ENCODE measurements at places on chromosomes 16 and 17. TPM values are rescaled to one million over a fixed set of nuclear protein-coding genes. Genes with fewer than 3 reads are reported as not detected.
A peak's percentile ranks its signal among the peaks of the same experiment; 100 is the strongest.

Gene DNASE1L2
- 1.1 TPM for total RNA-seq

Gene TAT
- 0.66 TPM for total RNA-seq

Gene EPN3
- 8.8 TPM for total RNA-seq

Gene MYH8
- total RNA-seq = not detected

Gene SMIM36
- not detected for total RNA-seq

GRCh38 chr16:66740010-66740409 is 11.4 kb downstream of the DYNC1LI2 start:
- no peak overlapping the region for H3K4me3 ChIP-seq
- DNase-seq = peak; percentile 40
- peaks cover 18% of the 10 kb centered on the region for H3K4me1 ChIP-seq
- H3K27me3 ChIP-seq = no peaks in the 10 kb centered on the region
- peaks cover 70% of the 10 kb centered on the region for H3K36me3 ChIP-seq

- H3K27ac ChIP-seq = no peak overlapping the region
- H3K27me3 ChIP-seq = no peaks in the 10 kb centered on the region
- H3K36me3 ChIP-seq = no peaks in the 10 kb centered on the region
- H3K4me1 ChIP-seq = no peaks in the 10 kb centered on the region
- no peak overlapping the region for H3K4me3 ChIP-seq
These were observed 12.3 kb downstream of the NUPR1 start for GRCh38 chr16:28526201-28527099.

DNA sequence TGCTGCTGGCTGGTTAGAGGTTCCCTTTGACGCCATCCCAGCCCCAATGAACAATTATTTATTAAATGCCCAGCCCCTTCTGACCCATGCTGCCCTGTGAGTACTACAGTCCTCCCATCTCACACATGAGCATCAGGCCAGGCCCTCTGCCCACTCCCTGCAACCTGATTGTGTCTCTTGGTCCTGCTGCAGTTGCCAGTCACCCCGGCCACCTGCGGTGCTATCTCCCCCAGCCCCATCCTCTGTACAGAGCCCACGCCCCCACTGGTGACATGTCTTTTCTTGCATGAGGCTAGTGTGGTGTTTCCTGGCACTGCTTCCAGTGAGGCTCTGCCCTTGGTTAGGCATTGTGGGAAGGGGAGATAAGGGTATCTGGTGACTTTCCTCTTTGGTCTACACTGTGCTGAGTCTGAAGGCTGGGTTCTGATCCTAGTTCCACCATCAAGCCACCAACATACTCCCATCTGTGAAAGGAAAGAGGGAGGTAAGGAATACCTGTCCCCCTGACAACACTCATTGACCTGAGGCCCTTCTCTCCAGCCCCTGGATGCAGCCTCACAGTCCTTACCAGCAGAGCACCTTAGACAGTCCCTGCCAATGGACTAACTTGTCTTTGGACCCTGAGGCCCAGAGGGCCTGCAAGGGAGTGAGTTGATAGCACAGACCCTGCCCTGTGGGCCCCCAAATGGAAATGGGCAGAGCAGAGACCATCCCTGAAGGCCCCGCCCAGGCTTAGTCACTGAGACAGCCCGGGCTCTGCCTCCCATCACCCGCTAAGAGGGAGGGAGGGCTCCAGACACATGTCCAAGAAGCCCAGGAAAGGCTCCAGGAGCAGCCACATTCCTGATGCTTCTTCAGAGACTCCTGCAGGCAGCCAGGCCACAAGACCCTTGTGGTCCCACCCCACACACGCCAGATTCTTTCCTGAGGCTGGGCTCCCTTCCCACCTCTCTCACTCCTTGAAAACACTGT is 11.3 kb downstream of the CX3CL1 start:
- no peak overlapping the region for H3K4me3 ChIP-seq
- H3K27me3 ChIP-seq = no peaks in the 10 kb centered on the region
- peaks cover 3% of the 10 kb centered on the region for H3K4me1 ChIP-seq
- no peak for DNase-seq
- no peaks in the 10 kb centered on the region for H3K36me3 ChIP-seq
- no peak overlapping the region for H3K27ac ChIP-seq

DNA sequence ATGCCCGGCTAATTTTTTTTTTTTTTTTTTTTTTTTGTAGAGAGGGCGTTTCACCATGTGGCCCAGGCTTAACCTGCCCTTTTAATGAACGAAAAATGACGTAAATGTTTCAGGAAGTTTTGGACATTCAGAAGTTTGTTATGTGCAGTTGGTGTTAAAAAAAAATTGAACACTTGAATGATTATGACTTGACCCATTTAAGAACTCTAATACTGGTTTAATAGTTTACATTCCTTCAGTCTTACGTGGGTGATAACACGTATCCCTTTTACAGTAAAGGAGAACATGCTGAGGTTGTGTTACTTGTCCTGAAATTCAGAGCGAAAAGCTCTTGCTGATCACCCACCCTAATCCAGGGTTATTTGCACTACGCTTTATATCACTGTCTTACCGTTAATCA is 1.7 kb downstream of the MLYCD start:
- H3K4me3 ChIP-seq = peak overlapping the region; percentile 85
- no peak for DNase-seq
- no peaks in the 10 kb centered on the region for H3K36me3 ChIP-seq
- H3K4me1 ChIP-seq = peaks cover 11% of the 10 kb centered on the region
- H3K27me3 ChIP-seq = peaks cover 2% of the 10 kb centered on the region

DNA sequence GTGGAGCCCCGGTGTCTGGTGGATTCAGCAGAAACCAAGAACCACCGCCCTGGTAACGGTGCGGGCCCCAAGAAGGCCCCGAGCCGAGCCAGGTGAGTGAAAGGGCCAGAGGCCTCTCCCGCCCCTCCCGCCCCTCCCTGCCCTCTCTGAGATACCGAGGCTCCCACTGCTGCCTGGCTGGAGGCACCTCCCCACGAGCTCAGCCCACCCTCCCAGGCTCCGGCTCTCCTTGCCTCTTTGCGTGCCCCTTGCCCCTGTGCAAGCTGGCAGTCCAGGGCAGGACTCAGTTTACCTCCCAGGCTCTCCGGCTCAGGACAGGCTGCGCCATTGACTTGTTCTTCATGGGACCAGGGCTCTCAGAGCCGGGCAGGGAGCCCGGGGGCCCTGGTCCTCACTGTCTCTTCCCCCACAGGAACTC is 14.1 kb upstream of the MYO15B start:
- no peak overlapping the region for H3K27ac ChIP-seq
- H3K4me3 ChIP-seq = no peak overlapping the region
- H3K36me3 ChIP-seq = 0 out of 2 replicates have a peak, but pooled peaks cover 3% of the 10 kb centered on the region
- H3K4me1 ChIP-seq = no peaks in the 10 kb centered on the region
- no peak for DNase-seq

GRCh38 chr16:67448580-67448979 is 17.7 kb downstream of the HSD11B2 start:
- no peak for DNase-seq
- H3K36me3 ChIP-seq = 0 out of 2 replicates have a peak, but pooled peaks cover 3% of the 10 kb centered on the region
- H3K4me1 ChIP-seq = peaks cover 6% of the 10 kb centered on the region
- no peak overlapping the region for H3K4me3 ChIP-seq

- no peaks in the 10 kb centered on the region for H3K27me3 ChIP-seq
- H3K36me3 ChIP-seq = peaks cover 71% of the 10 kb centered on the region
These were observed 5.6 kb downstream of the POLG2 start for GRCh38 chr17:64491034-64491860.

DNA sequence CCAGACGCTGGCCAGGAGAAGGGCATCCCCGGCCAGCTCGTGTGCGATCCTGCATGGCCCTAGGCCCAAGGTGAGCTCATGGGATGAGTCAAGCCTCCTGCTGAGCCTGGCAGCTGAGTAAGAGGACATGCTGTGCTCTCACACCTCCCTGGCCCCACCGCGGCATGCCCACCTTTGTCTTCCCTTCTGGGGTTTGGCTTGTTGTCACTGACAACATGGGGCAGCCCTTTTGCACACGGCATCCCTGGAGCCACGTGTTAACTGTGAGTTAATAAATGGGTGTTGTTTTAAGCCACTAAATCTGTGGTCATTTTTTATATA is 8.9 kb upstream of the TNS4 start:
- no peaks in the 10 kb centered on the region for H3K27me3 ChIP-seq
- no peak overlapping the region for H3K4me3 ChIP-seq
- H3K4me1 ChIP-seq = peaks cover 17% of the 10 kb centered on the region
- no peaks in the 10 kb centered on the region for H3K36me3 ChIP-seq
- DNase-seq = no peak
- H3K27ac ChIP-seq = no peak overlapping the region

- DNase-seq = no peak
- H3K4me1 ChIP-seq = peaks cover 10% of the 10 kb centered on the region
- no peaks in the 10 kb centered on the region for H3K36me3 ChIP-seq
- no peaks in the 10 kb centered on the region for H3K27me3 ChIP-seq
These were observed 22.6 kb downstream of the SCNN1B start for GRCh38 chr16:23324727-23325126.

DNA sequence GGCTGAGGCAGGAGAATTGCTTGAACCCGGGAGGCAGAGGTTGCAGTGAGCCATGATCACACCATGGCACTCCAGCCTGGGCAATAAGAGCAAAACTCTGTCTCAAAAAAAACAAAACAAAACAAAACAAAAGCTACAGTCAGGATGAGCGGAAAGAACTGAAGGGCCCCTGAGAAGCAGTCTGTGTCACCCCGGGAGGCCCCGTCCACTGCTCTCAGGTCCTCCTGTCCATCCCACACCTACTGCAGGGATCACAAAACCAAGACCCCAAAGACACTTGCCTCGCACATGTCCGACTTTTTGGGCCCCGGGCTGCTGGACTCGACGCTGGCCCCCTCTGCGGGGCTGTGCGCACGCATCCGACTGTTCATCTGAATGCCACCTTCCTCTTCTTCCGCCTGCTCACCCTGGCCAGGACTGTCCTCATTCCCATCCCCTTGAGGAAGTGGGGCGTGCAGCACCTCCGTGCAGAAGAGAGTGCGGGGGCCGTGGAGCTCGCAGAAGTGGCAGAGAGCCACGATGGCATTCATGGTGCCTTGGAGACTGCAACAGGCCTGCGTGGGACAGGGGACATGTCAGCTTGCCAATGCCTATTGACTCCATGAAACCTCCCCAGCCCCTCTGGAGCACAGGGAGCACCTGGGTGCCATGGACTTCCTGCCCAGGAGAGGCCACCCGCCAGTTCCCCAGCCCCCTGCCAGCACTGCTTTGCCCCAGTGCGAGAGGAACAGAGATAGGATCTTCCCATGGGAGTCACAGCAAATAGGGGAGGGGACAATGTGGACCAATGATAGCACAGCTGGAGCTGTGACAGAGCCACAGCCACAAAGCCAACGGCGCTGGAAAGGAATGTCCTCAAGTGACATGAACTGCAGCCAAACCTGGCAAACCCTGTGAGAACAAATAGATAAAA is 9.1 kb downstream of the FLCN start:
- H3K27ac ChIP-seq = no peak overlapping the region
- H3K36me3 ChIP-seq = peaks cover 76% of the 10 kb centered on the region
- no peak for DNase-seq
- H3K4me3 ChIP-seq = no peak overlapping the region
- H3K4me1 ChIP-seq = no peaks in the 10 kb centered on the region

DNA sequence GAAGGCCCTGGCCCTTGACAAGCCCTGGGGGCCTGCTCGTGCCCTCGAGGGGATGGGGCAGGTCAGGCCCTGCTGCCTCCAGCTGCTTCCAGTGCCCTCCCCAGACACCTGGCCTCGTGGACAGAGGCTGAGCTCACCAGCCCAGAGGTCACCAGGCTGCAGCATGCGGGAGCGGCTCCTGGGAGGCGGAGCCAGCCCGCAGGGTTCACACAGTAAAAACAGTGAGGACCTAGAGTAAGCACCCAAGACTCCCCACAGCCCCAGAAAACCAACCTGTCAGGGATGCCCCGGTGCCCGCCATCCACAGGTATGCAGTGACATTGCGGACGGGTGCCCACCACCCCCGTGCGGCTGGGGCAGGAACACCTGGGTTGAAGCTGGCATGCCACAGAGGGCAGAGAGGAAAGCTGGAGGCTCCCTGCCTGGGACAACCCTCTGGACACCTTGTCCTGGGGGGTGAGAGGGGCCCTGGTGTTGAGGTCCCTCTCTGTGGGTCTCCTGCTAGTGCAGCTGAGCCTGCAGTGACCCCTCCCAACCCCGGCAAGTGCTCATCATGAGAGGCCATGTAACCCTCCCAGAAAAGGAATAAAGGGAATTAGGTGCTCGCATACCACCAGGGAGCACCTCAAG is 62.1 kb downstream of the LMF1 start:
- DNase-seq = no peak
- H3K27me3 ChIP-seq = no peaks in the 10 kb centered on the region
- no peak overlapping the region for H3K27ac ChIP-seq
- no peaks in the 10 kb centered on the region for H3K4me1 ChIP-seq
- H3K4me3 ChIP-seq = no peak overlapping the region

- no peak overlapping the region for H3K4me3 ChIP-seq
- no peak overlapping the region for H3K27ac ChIP-seq
- H3K4me1 ChIP-seq = peaks cover 15% of the 10 kb centered on the region
These were observed 2.0 kb upstream of the GOSR1 start for GRCh38 chr17:30475206-30475605.

- DNase-seq = no peak
- H3K4me3 ChIP-seq = no peak overlapping the region
- no peaks in the 10 kb centered on the region for H3K27me3 ChIP-seq
- H3K36me3 ChIP-seq = no peaks in the 10 kb centered on the region
- peaks cover 16% of the 10 kb centered on the region for H3K4me1 ChIP-seq
- peak overlapping the region; percentile 53 for H3K27ac ChIP-seq
These were observed 64.5 kb downstream of the TANGO6 start for GRCh38 chr16:68907781-68908181.

GRCh38 chr16:65068151-65068740 is 53.6 kb downstream of the CDH11 start:
- no peaks in the 10 kb centered on the region for H3K36me3 ChIP-seq
- no peak overlapping the region for H3K4me3 ChIP-seq
- no peak for DNase-seq
- no peaks in the 10 kb centered on the region for H3K27me3 ChIP-seq

- H3K36me3 ChIP-seq = no peaks in the 10 kb centered on the region
- no peak for DNase-seq
- peaks cover 37% of the 10 kb centered on the region for H3K4me1 ChIP-seq
- no peak overlapping the region for H3K4me3 ChIP-seq
These were observed 13.7 kb upstream of the COL1A1 start for GRCh38 chr17:50214976-50215760.

GRCh38 chr16:15037745-15038144 is 18.1 kb downstream of the NTAN1 start:
- no peak for DNase-seq
- H3K4me3 ChIP-seq = no peak overlapping the region
- peaks cover 71% of the 10 kb centered on the region for H3K36me3 ChIP-seq
- no peak overlapping the region for H3K27ac ChIP-seq
- H3K4me1 ChIP-seq = no peaks in the 10 kb centered on the region

Measured in WTC11 (cell line).